ENCODE measurements at places on chromosomes 3 and 15.

DNA sequence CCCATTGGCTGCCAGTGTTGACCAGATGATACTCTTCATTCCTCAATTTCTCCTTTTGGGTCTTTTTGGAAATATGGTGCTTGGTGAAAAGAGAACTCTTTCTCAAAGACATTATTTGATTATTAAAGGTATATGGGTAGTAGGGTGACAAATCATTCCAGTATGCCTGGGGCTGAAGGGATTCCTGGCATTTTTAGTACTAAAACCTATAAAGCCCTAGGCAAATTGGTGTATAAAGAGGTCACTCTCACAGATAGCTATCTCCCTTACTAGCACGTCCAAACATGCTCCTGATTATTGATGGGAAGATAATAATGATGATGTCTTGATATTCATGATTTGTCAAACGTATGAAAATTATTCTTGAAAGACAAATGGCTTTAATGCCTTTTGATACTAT lies 1.1 kb downstream of the GABRR3 start:
- no peak for DNase-seq

DNA sequence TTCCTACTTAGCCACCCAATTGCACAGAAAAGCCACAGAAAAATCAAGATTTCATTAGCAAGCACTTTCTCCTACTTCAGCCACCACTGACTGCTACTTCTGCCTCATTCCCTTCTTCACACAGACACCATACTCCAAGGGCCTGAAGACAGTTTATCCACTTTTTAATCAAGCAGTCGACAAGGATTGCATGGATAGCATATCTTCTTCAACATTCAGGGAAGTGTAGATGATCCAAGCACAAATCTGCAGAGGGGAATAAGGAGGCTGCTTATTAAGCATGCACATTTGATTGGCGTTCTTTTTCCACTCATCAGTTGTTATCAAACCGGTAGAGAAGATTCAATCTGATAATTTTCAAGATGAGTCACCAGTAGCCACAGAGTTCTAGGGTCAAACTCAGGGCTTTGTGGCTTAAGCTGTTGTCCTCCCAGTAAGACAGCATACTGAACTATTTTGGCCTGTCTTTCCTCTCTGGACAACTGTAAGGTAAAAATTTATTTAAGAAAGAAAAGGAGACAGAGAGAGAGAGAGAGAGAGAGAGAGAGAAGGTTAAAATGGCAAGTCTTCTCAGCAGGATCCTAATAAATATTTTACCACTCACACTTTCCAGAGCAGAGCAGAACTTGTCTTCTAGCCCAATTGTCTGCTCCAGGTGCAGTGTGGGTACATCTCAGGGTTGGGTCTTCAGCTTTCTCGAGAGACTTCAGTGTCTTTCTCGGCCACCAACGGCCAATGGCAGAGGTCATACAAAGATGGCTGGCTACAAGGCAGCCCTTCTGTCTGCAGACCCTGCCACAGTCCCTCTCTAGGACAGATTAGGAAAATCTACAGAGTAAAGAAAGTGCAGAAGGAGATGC lies 80.6 kb upstream of the BHLHE40 start:
- no peak for DNase-seq

DNA sequence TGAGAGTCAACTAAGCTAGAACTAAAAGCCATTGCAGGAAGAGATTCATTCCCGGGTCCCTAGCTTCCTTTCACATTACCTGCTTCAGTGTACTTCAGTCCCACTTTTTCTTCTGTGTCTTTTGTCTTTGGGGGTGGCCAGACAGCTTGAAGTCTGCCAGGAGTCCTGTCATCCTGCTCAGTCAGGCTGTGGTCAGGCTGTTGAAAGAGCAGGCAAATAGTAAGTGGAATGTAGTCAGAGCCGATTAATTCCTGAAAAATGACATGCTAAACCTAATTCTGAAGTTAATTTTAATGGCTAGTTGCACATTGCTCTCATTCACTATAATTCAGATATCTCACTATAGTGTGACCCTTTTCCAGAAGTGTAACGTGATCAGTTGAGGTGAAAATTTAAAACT lies 129.6 kb downstream of the FMN1 start:
- no peak for DNase-seq

DNA sequence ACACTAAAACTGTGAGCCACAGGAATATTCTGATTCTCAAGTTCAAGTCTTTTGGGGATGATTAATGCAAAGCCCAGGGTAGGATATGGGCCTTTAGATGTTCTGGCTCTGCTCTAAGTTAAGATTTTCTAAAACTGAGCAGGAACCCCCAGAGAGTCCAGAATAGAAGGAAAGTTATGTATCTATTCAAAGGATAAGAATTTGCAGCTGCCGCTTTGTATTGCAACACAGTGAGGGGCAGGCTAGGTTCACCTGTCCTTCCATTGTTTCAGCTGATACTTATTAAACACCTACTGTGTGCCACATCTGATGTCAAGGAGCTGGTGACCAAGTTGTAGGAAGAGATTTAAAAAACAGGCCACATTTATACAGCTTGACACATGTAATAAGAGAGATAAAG lies 290.4 kb downstream of the MAGI1 start:
- no peak for DNase-seq

DNA sequence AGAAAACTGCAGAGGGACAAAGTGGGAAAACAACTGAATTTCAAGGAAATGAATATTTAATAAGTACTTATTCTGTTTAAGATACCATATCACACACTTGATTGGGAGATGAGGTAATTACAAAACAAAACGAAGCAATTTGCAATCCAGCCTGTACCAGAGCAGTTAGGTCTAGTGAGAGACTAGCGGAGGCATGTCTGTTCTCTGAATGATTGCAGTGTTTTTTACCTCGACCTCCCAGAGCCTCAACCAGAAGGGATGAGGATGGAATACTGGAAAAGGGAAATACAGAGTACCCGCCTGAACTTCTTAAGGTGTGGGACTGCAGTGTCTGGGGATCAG lies 59.5 kb downstream of the PIK3CB start:
- DNase-seq, result no peak

DNA sequence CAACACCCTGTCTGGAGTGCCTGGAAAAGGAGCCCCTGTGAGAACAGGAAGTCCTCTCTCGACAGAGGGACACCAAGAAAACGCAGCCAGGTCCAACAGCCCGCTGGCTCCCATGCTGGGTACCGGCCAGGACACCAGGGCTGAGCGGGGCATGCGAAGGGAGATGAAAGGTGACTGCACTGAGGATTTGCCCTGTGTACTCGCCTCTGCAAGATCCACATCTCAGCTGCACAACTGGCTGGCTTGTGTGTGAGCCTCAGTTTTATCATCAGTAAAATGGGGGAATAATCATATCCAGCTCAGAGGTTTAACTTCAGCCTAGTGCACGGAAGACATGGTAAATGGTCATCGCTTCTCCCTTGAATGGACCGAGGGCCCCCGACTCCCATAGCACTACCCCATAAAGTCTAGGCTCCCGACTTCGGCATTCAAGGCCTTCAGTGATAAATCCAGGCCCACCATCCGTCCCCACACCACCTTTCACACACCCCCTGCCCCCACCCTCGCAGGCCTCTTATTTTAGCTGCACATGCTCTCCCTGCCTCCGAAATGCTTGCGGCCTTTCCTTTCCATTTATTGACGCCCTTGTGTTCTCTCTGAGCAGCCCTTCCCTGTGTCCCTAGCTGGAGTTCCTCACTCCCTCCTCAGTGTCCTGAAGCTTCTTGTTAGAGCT lies 15.8 kb downstream of the ISG20 start:
- DNase-seq, result no peak

DNA sequence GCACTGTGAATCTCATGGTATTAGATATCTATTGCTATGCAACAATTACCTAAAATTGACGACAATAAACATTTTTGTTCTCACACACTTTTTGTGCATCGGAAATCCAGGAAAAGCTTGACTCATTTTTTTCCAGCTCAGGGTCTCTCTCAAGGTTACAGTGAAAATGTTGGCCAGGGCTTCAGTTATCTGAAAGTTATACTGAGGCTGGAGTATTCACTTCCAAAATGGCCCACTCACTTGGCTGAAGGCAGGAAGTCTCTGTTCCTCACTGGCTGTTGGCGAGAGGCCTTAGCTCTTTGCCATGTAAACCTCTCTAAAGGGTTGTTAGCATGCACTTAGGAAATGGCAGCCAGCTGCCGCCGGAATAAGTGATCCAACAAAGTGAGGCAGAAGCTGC lies 41.4 kb downstream of the OSTN start:
- no peak for DNase-seq

Measured in activated CD4-positive, CD25-positive, alpha-beta regulatory T cell treated with anti-CD3 and anti-CD28 coated beads, Interleukin-2, amount 50 U/mL, for 16 hours (primary cell).